ENCODE measurements at places on chromosomes 6 and 20. TPM values are rescaled to one million over a fixed set of nuclear protein-coding genes. Genes with fewer than 3 reads are reported as not detected.

The SLC24A3 gene
- 0.58 TPM for total RNA-seq

The BPIFB4 gene
- not detected for total RNA-seq

The OR2H1 gene
- total RNA-seq = not detected

The FLRT3 gene
- total RNA-seq = not detected

The SSTR4 gene
- not detected for total RNA-seq

The EBF4 gene
- 6.7 TPM for total RNA-seq

The CYP24A1 gene
- total RNA-seq = not detected

The MYO6 gene
- 0.34 TPM for total RNA-seq

The KCNS1 gene
- total RNA-seq = not detected

The C6orf15 gene
- total RNA-seq = not detected

The DUSP15 gene
- not detected for total RNA-seq

The GTF2H4 gene
- total RNA-seq = 36.0 TPM

The TAAR2 gene
- total RNA-seq = not detected

The FAM83C gene
- not detected for total RNA-seq

The ANKRD66 gene
- total RNA-seq = not detected

The GJA10 gene
- not detected for total RNA-seq

The SLC16A10 gene
- total RNA-seq = 1.6 TPM

The ANGPT4 gene
- not detected for total RNA-seq

The C4A gene
- 3.2 TPM for total RNA-seq

The LHFPL5 gene
- total RNA-seq = not detected

The PAX1 gene
- not detected for total RNA-seq

The GTSF1L gene
- total RNA-seq = 1.4 TPM

The TCP11 gene
- total RNA-seq = not detected

The CCR6 gene
- 0.34 TPM for total RNA-seq

The CD40 gene
- total RNA-seq = 4.5 TPM

The NECAB3 gene
- 16.3 TPM for total RNA-seq

The RANBP9 gene
- total RNA-seq = 49.9 TPM

The SLC22A3 gene
- not detected for total RNA-seq

The ULBP1 gene
- 1.1 TPM for total RNA-seq

The KIAA1755 gene
- total RNA-seq = not detected

The NRN1 gene
- 0.22 TPM for total RNA-seq

The LY6G6D gene
- total RNA-seq = not detected

The ZBTB24 gene
- total RNA-seq = 23.4 TPM

The ULBP2 gene
- total RNA-seq = 0.27 TPM

The FGD2 gene
- 71.9 TPM for total RNA-seq

The SYCP2L gene
- total RNA-seq = 0.40 TPM

The TINAG gene
- not detected for total RNA-seq

The UBE2C gene
- 0.57 TPM for total RNA-seq

The INSM1 gene
- not detected for total RNA-seq

The ATP9A gene
- 2.0 TPM for total RNA-seq

The RIMS1 gene
- total RNA-seq = not detected

All from naive thymus-derived CD4-positive, alpha-beta T cell (primary cell).